Effector CD4-positive, alpha-beta T cell (primary cell): ENCODE measurements at places on chromosomes 1 and 21.
A peak's percentile ranks its signal among the peaks of the same experiment; 100 is the strongest.

DNA sequence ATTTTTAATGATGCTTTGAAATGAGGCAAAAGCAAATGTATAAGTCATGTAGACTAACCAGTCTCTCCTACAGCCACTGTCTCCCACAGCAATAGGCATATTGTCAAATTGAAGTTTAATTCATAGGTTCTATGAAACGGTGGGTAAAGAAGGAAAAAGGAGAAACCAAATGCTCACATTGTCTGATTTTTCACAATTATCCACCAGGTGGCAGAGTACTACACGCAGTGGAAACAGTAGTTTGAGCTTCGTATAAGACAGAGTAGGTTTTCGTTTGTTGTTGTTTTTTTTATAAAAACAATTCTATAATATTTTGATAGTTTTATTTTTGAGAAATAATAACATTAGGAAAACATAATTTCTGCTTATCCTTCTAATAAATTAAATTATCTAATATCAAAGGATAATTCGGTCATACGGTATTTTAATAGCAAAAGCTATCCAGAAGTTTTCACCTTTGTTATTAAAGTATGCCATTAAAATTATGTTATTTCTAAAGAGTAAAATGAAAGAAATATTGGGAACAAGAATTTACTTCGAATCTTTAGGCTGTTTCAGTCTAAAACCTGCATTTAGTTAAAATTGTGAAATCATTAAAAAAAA lies 39.1 kb downstream of the TYW3 start:
- DNase-seq = no peak

GRCh38 chr21:38982096-38982495 lies 176.4 kb downstream of the ETS2 start:
- DNase-seq = no peak

- DNase-seq = peak; percentile 38
Observed at GRCh38 chr1:211326528-211327345, at the start of gene TRAF5. TSS of gene TRAF5 (plus strand) at chr1:211326833. CDS start at chr1:211353240, 26,407 bp downstream.

DNA sequence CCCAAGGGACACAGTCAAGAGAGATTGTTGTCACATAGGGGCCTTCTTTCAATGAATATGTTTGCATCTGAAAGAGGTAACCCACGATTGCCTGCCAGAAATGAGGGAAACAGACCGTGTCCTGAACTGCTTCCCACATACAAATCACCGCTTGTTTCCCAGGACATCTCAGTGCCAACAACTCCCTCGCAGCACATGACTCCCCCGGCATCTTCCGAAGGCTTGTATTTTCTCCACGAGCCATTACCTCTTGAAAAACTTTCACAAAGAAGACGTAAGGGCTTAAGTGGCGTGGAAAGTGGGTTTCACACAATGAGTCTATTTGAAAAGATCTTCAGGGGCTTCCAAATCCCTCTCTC lies 31.6 kb upstream of the PDE9A start:
- DNase-seq = no peak

DNA sequence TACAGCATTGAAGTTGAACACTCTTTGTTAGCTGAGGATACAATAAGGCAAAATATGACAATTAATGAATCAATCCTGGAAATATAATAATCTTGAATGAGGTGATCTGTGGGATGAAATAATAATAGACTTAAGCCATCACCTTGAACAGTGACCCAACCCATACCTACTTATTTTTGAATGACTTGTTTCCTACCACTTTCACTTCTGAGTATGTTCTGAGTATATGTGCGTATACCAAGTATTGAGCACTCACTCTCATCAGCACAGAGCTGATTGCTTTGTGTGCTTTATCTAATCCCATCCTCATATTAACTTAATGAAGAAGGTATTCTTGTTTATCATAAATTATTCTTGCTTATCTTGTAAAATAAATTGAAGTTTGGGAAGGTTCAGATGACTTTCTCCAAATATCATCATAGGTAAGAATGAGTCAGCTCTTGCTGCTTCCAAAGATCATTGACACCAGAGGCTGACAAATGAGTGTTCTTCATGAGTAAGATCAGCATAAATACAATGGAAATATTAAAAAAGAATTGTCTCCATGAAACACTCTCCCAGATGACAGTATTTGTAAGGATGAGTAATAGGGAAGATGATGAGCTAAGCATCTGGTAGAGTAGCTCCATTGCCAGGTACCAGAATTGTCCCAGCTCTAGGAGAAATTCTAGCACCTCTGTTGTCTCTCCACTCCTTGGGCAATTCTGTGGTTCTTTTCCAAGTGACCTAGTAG lies 198.1 kb upstream of the KIAA0040 start:
- DNase-seq = no peak

DNA sequence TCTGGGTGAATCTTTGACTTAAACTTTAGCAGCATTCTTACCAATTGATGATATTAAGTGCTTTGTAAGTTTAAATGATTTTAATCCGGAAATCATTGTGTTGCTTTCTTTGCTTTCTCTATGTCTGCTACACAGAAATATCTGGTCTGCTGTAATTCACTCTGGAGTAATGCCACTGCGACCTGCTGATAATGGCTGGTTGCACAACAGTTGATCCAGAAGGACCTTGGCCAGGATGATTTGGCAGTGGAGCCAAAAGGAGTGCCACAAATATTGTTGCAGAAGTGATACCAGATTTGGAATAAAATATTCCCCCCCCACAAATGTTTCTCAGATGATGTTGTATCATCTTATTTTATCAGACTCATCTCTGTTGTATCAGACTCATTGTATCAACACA lies 2063.9 kb downstream of the MRPL39 start:
- no peak for DNase-seq

DNA sequence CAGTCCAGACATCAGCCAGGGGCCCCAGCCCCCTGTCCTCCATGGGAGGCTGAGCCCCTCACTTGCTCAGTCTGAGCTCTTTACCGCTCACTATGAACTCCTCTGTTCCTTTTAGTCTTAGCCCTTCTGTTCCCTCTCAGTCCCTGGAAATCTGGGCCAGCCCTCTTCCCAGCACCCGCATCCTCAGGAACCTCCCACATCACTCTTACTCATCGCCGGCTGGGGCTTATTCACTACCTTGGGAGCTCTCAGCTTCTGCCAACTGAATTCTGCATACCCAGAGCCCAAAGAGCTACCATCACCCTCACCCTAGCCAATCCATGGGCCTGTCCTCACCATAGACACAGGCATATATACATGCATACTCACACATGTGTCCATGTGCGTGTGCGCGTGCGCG lies 11.5 kb downstream of the KNCN start:
- DNase-seq = no peak

DNA sequence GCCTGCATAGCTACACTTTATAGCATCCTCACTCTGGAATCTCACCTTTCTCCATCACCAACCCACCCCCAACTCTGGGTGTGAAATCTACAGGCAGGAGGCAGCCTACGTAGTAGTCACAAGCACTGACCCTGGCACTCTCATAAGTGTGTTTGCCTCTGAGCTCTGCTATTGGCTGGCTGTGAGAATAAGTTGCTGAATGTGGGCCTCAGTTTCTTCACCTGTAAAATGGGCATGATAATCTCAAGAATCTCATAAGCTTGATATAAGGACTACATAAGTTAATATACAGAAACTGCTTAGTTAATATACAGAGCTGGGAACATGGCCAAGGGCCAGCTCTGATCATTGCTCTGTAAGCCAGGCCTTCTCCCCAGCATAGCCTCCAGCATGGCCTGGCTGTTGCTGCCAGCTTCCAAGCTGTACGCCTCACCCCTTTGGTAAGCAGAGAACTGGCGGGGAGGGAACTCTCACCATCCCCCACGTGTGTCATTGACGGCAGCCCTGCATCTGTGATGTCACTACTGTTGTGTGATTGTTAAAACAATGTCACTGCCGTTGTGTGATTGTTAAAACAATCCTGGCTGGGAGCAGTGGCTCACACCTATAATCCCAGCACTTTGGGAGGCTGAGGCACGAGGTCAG lies 53.3 kb downstream of the SYF2 start:
- no peak for DNase-seq

- no peak for DNase-seq
Observed at GRCh38 chr1:229408458-229409037, 25.3 kb downstream of the ACTA1 start.

DNA sequence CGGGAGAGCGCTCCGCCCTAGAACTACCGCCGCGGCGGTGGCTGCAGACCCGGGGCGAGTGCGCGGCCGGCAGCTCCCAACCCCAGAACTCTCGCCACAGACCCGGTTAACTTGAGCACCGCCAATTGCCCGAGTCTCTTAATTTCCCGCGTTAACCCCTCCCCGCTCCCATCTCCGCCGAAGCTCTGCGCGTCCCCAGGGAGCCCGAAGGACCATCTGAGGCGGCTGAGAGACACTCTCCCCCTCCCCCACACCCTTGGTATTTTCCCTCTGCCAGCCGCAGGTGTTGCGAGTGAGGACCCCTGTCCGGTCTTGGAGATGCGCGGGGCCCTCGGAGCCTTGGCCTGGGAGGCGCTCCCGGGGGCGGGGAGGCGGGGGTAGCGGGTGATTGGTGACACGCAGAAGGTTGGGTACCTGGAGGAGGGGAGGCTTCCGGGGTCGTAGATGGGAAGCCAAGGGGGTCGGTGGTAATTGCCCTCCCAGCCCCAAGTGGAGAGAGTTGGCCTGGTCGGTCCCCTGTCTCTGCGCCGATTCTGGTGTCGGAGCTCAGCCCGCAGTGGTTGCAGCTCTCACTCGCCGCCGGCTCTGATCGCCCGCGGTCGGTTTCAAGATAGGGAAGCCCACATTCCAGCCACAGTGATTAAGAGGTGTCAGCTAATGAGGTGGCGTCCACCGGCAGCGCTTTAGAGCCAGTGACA lies 858 bp upstream of the SUSD4 start:
- DNase-seq = no peak

DNA sequence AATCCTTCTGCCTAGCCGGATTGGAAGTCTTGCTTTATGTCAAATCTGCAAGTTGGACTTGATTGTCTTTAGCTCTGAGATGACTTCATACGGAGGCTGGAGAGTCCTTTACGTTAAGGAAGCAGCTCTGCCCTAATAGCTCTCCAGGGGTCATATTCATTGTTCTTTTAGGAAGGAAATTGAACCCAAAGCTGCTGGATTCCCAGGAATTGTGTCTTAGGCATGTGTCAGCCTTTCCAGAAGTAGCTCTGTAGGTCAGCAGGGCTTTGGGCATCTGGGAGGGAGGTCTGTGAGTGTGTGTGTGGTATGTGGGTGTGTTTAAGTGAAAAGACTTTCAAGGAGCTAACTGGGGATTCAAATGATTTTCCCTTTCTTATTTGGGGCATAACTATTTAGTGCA lies 82.4 kb downstream of the ABCA4 start:
- DNase-seq = no peak

DNA sequence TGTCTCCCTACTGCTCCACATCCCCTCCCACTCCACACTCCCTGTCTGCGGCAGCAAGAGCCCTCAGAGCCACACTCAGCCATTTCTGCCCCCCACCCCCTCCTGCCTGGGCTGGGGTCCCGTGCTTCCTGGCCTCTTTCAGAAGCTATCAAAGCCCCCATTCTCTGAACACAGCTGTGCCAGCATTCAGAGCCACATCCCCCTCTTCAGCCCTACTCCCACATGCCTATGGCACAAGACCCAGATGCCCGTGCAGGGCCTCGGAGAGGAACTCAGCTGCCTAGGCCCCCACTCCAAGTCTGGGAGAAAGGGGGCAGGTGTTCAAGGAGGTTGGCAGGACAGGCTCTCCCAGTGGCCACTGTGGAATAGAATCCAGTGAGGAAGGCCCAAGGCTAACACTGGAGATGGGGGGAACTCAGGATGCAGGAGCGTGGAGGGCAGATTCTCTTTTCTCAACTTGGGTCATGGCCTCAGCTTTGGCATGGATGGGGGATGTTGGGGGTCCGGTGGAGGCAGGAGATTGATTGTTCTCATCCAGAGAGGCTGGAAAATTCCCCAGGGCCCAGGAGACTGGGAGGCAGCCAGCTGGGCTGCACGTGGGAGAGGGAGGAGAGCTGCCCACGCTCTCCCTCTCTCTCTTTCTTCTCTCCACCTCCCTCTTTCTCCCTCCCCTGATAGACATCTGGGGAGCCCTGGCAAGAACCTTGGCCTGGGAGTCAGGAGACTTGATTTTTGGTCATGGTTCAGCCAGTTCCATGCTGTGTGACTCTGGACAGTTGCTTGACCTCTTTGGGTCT lies 3.5 kb upstream of the BCAN start:
- no peak for DNase-seq

GRCh38 chr1:41455479-41456332 lies 28.8 kb downstream of the EDN2 start:
- no peak for DNase-seq

DNA sequence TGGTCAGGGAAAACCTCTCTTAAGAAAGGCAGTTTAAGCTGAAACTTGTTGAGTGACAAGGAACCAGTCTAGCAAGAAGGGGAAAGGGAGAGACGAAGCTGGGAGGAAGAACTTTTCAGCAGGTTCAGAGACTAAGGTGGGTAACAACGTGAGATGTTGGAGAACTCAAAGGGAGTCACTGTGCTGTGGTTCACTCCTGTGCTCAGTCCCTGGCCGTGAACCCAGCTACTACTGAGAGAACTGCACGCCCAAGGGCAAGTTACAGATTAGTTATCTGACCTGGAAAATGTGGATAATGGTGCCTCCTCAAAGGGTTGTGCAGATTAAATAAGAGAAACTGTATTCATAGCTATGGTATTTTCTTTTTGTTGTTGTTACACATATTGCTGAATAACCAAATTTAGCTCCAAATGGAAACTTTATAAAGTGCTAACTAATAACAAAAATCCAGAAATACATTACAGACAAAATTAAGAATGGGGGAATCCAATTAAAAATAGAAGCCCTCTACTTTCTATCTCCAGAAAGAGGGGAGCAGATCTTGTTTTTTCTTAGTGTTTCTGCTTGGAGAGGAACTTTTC lies 2.9 kb downstream of the ZBTB40 start:
- DNase-seq = no peak

- DNase-seq = no peak
Observed at GRCh38 chr1:204792354-204792692, 78.3 kb upstream of the NFASC start.

GRCh38 chr1:83500987-83501591 lies 497.8 kb downstream of the TTLL7 start:
- DNase-seq = no peak
